ENCODE measurements at places on chromosomes 4 and X. TPM values are rescaled to one million over a fixed set of nuclear protein-coding genes. Genes with fewer than 3 reads are reported as not detected.

The TREX2 gene
- total RNA-seq, result 4.5 TPM

The PLP1 gene
- total RNA-seq, result 7.7 TPM

The MSX1 gene
- total RNA-seq, result 14.5 TPM

The GPR173 gene
- total RNA-seq, result 4.0 TPM

The MAD2L1 gene
- 1.3 TPM for total RNA-seq

The HTATSF1 gene
- 28.0 TPM for total RNA-seq

The DACH2 gene
- total RNA-seq, result not detected

The TMPRSS11F gene
- not detected for total RNA-seq

The NAA15 gene
- 42.8 TPM for total RNA-seq

The PNMA6F gene
- total RNA-seq, result not detected

The UBE2A gene
- total RNA-seq, result 45.4 TPM

The RHOXF2 gene
- not detected for total RNA-seq

The MTNR1A gene
- not detected for total RNA-seq

The DNAAF6 gene
- total RNA-seq, result not detected

The PCDH10 gene
- 15.1 TPM for total RNA-seq

The GUCY1A1 gene
- total RNA-seq, result 74.0 TPM

The SPANXA2 gene
- not detected for total RNA-seq

The RTL9 gene
- 0.26 TPM for total RNA-seq

The RPL36A gene
- total RNA-seq, result 145 TPM

The ABLIM2 gene
- 15.4 TPM for total RNA-seq

The ADH1A gene
- total RNA-seq, result 3.5 TPM

The CLDN2 gene
- not detected for total RNA-seq

The ITIH6 gene
- not detected for total RNA-seq

The DCAF12L1 gene
- total RNA-seq, result not detected

The TMEM271 gene
- total RNA-seq, result not detected

The RAB40AL gene
- total RNA-seq, result 2.9 TPM

The CXCL5 gene
- 0.57 TPM for total RNA-seq

The RPGR gene
- 17.4 TPM for total RNA-seq

The CENPI gene
- total RNA-seq, result 1.7 TPM

The SHROOM2 gene
- 2.1 TPM for total RNA-seq

The CFAP299 gene
- not detected for total RNA-seq

The ZCCHC12 gene
- 0.15 TPM for total RNA-seq

The PAK3 gene
- total RNA-seq, result 14.7 TPM

The PLS3 gene
- 481 TPM for total RNA-seq

The MAOB gene
- 35.0 TPM for total RNA-seq

The HSFX2 gene
- not detected for total RNA-seq

The NWD2 gene
- not detected for total RNA-seq

The CCKAR gene
- total RNA-seq, result not detected

The RTL3 gene
- 0.87 TPM for total RNA-seq

The HCCS gene
- total RNA-seq, result 18.1 TPM

Measured in aorta (tissue), 5 donors.